Sciatic nerve (tissue), 2 donors: ENCODE measurements at places on chromosomes 12 and 14.

DNA sequence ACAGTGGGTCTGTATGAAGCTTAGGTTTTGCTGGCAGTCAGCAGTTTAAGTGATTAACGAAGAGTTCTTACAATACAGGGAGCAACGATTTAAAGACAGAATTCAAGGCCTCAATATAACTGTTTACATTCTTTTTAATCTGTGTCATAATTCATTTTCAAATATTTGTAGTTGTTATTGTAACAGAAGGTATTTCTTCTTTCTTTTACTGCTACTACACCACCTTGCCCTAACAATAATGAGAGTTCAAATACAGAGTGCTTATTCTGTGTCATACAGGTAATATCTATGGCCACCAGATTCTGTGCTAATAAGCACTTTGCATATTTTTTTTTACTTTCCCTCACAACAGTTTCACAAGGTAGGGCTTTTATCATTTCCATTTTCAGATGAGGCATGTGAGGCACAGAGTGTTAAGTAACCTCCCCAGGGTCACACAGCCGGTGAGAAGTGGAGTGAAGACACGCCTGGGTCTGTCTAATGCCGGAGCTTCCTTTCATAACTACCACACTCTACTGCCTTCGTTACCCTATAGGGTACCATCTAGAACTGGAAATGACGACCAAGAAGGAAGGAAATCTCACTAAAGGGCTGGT, 81.9 kb downstream of the PELI2 start:
- no peak for DNase-seq

DNA sequence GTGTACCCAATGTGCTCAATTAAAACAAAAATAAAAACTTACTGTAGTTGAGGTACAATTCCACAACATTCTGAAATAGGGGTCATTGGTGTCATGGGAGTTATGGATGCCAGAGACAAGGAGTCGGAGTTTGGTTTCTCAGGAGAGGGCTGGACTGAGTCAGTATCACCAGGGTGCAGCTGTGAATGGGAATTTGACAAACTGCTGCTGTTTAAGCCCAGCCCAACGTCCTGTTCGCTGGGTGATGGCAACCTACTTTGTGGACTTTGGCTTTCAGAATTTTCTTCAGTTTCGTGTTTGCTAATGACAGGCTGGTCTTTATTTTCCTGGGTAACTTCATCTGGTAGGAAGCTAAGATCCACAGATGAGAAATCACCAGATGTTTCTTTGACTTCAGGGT, 3.9 kb downstream of the TBPL2 start:
- DNase-seq = no peak

DNA sequence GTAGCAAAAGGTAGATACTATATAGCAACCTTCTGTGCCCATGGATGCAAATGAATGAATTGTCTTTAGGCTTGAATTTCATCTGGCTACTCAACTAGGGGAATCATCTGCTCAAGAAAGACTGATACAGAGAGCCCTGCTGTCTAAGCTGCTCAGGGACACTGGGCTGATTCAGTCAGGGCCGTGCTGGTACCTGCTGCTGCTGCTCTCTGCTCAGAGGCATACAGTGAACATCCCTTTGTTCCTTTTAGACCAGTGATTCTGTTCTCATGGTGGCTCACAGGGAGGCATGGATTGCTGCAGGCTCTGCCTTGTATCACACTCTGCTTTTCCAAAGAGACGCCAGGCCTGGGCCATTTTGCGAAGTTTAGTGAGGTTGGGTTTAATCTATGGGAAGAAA, 14.1 kb downstream of the EIF2B2 start:
- no peak for DNase-seq

DNA sequence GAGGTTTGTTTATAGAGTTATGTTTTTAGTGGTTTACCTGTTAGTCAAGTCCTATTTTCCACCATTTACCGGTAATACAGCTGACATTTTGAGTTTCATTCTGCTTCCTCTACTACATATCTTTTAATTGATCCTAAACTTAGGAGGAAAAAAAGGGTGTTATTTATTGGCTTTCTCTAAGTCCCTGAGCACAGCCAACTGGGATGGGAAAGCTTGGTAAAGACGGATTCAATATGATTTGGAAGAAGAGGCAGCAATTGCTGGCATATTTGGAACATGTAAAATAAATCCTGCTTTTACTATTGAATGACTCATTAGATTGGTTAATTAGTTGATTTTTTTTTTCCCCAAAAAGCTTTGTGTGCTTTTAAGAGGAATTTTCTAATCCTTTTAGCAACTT, 475.7 kb downstream of the PRKD1 start:
- DNase-seq = no peak

- no peak for DNase-seq
Observed at GRCh38 chr14:65465584-65465983, 53.1 kb downstream of the FUT8 start.

- no peak for DNase-seq
Observed at GRCh38 chr12:25811656-25812126, 146.8 kb upstream of the RASSF8 start.

DNA sequence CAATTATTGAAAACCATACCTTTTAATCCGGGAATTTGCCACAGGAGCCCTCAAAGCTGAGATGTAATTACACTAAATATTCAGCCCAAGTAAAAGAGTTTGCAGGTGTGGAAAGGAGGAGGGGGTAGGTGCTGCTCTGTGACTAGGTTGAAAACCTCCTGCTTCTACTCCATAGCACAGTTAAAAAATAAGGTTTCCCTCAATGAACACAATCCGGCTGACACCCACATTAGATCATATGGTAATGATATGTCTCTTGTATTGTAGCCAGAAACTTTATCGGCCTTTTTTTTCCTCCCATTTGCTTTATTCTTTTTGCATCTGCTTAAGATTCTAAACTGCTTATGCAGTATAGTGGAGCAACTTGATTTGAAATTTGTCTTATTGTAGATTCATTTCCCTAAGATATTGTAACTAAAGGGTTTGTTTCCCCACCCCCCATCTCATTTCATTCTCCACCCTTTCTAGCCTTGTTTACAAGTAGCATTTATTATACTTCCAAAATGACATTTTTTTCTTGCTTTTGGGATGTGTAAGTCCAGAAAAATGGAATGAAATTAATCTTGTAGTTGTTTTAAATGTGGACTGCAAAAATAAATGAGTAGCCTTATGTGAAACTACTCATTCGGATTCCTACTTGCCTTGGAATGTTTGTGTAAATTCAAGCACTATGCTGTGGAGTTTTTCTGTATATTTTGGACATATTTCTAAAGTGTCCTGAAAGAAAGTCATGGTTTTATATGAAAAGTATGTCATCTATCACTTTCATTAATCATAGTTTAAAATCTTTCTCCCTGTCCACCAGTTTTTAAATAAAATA, at the start of gene DCN:
Gene DCN, minus strand, starts transcription at position 182 of the 820 bp plus-strand sequence. CDS start 4,265 bp downstream, outside the sequence.
- DNase-seq = no peak

DNA sequence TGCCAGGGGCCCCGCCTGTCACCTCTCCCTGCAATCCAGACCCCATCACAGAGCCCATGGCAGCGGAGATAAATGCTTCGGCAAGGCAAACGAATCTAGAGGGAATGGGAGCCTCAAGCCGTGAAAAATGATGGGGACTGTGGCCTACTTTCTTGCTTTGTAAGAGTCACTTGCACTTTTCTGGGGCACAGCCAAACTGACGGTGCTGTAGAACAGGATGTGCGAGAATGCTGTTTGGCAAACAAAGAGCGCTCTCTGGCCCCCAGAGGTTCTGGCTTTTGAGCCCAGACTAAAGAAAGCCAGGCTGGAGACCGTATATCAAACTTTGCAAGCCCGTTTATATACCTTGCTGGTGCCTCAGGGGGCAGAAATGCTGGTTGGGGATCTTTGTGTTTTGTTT, 108.7 kb downstream of the CACNA1C start:
- peak; percentile 76 for DNase-seq

GRCh38 chr14:75886636-75887348, 95.0 kb downstream of the TGFB3 start:
- DNase-seq = no peak

GRCh38 chr14:31926123-31926522, 151.0 kb upstream of the ARHGAP5 start:
- DNase-seq = no peak

DNA sequence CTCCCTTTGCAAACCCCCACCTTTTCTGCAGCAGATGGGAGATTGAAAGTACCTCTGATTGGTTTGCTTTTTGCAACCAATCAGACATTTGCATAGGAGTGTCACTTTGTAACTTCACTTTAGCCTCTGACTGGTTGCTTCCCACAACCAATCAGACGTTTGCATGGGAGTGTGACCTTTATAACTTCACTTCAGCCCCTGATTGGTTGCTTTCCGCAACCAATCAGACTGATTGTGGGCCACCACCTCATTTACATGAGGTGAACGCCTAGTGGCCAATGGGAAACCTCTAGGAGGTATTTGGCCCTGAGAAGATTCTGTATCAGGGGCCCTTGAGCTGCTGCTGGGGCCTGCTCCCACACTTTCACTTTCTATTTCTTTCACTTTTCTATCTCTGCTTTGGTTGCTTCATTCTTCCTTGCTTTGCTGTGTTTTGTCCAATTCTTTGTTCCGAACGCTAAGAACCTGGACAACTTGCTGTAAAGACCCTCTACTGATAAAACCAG, 106.0 kb upstream of the PRICKLE1 start:
- DNase-seq = no peak

GRCh38 chr12:130835011-130835410, 4.0 kb downstream of the STX2 start:
- peak; percentile 56 for DNase-seq

DNA sequence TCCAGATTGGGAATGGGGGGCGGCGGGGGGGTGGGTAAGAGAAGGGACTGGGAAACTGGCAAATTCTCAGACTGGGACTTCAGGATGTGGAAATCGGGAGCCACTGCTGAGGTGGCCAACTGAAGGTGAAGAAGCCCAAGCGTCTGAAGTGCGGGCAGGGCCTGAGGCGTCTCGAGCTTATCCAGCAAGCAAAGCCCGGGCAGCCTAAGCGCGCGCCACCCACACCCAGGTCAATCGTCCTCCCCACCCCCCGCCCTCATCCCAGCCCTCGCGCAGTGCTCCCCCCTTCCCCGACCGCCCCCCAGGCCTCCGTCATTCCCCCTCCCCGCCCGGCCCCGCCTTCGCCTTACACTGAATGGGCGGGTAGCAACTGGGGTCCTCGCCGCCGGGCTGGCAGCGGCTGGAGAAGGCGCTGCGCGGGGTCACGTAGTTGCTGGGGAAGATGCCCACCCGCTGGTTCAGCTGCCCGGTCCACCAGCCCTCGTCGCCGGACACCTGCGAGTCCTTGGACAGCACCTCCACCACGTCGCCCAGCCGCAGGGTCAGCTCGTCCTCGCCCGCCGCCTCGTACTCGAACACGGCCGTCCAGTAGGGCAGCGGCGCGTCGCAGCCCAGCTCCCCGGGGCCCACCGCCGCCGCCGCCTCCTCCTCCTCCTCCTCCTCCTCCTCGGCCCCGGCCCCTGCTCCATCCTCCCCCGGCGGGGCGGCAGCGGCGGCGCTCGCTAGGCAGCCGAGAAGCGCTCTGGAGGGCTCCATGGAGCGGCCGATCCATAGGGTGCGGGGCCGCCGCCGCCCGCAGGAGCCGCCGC, 693 bp downstream of the MAP3K9 start:
- DNase-seq = no peak

DNA sequence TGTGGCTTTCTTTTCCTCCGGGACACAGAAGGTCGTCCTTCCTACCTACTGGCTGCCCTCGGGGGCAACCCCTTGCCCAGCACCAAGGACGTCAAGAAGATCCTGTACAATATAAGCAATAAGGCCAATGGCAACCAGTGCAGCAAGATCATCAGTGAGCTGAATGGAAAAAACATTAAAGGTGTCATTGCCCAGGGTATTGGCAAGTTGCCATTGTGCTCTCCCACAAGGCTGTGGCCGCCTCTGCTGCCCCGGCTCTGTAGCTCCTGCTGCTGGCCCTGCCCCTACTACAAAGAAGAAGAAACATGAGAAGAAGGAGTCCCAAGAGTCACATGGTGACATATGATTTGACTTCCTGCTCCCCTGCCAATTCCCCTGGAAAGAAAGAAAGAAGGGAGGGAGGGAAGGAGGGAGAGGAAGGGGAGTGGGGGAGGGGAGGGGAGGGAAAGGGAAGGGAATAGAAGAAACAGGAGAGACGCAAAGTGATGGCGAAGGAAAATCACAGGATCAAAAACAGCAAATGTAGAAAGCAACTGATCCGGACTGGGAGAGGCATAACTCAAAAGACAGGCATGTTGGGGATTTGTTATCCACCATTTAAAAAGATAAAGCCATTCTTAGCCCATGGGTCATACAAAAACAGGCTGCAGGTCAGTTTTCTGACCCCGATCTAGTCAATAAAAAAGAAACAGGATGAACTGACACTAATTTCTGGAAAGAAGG, 61.3 kb upstream of the RESF1 start:
- DNase-seq = no peak

GRCh38 chr14:59356312-59356711, 108.9 kb downstream of the GPR135 start:
- no peak for DNase-seq

DNA sequence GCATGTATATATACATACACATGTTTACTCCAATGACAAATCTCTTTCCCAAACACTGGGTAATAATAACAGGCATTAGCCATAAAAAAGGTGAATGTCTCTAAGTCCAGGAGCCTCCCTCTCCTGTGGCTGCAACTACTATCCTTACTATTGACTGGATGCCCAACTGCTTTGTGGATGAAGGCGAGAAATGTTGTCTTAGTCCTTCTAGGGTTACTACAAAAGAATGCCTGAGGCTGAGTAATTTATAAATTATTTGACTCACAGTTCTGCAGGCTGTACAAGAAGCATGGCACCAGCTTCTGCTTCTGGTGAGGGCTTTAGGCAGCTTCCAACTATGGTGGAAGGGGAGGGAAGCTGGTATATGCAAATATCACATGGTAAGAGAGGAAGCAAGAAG, 366.0 kb upstream of the DDHD1 start:
- no peak for DNase-seq

DNA sequence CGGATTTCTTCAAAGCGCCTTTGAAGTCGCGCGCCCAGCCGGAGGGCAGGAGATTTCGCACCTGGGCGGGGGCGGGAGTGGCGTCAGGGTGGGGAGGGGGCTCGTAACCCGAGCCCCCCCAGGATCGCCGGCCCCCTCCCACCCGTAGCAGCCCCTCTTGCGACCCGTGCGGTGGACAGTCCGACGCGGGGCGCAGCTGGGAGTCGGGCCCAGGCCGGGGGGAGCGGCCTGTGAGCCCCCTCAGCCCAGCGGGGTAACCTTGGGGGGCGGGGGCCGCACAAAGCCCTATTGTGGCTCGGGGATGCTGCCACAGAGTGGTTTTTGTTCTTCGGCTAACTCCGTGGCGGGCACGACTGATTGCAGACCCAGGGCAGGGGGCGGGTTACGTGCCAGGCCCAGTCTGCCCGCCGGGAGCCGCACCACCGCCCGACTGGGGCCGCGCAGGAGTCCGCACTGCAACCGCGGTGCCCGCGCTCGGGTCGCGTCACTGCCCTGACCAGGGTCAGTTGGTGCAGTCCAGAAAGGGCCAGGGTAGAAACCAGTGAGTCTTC, 4.2 kb upstream of the AAAS start:
- peak; percentile 78 for DNase-seq

GRCh38 chr12:57234571-57235016, 5.1 kb downstream of the SHMT2 start:
- no peak for DNase-seq
